ENCODE measurements at places on chromosomes 6 and 20.

- DNase-seq = no peak
Observed at GRCh38 chr6:110823146-110823545, 7.9 kb upstream of the CDK19 start.

DNA sequence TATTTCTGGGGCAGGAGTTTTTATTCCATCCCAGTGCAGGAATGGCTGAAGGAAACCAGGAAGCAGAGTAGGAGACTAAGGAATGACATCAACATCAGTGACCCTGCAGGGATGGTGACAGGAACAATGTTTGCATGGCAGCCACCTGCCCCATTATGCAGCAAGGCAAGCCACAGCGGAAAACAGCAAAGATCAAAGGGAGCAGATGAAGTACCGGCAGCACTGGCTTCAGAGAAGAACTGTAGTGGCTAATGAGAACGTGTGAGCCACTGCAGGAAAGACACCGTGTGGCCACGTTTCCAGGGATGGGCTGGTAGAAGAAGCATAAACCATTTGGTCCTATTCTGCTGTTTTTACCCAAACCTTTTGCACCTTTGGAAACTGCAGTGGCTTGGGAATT, 52.9 kb upstream of the TAB2 start:
- no peak for DNase-seq

- DNase-seq = no peak
Observed at GRCh38 chr6:34859951-34860350, 27.9 kb downstream of the TAF11 start.

DNA sequence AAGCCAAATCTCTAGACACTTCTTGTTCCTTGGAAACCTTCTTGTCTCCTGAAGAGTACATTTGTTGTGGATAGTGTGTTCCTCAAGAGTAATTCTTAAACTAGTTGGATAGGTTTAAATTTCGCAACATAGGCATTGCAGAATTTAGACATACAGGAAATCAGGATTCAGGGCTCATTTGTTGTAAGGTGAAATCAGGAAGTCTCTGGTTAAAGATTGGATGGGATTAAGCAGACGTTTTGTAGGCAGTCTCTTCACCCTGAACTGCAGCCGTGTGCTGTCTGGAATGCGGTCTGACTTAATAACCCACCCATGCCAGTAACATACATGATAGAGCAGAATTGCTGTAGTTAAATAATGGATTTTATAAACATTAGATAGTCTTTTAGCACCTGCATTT, 21.7 kb downstream of the HIVEP1 start:
- DNase-seq = peak; percentile 49

- DNase-seq = peak; percentile 88
Observed at GRCh38 chr6:116060572-116061283, at the start of gene FRK. Gene FRK (minus strand): TSS chr6:116060891. CDS start chr6:116060311, 580 bp downstream.

GRCh38 chr6:156309017-156309416, 468.2 kb upstream of the ARID1B start:
- no peak for DNase-seq

DNA sequence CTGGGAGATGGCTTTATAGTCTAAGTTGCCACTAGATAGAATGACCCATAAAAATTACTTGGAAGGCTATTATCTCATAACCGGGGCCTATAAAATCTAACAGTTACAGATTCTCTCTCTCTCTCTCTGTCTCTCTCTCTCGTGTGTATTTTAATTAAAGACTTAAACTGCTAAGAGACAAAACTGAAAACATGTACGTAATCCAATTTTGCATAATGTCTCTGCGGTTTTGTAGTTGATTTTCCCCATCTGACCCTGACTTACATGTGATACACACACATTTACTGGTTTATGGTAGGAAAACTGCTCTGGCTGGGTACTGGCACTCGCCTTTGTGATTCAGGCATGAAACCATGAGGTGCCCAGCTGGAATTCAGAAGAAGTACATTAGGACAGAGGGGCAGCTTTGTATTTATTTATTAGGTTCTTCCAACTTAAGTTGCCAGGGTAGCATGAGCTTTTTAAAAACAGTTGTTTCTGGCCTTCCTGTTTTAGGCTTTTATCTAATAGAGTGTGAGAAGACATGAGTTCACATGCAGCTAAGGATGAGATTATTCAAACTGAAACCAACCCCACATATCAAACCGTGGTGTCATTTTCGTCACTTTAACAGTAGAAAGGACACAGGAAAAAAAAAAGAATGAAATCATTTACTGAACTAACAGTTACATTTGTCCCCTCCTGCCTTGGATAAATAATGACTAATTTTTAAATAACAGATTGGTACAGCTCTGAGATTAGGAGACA, 182.5 kb downstream of the GMPR start:
- no peak for DNase-seq

- DNase-seq = no peak
Observed at GRCh38 chr6:75620381-75621304, 19.0 kb downstream of the SENP6 start.

DNA sequence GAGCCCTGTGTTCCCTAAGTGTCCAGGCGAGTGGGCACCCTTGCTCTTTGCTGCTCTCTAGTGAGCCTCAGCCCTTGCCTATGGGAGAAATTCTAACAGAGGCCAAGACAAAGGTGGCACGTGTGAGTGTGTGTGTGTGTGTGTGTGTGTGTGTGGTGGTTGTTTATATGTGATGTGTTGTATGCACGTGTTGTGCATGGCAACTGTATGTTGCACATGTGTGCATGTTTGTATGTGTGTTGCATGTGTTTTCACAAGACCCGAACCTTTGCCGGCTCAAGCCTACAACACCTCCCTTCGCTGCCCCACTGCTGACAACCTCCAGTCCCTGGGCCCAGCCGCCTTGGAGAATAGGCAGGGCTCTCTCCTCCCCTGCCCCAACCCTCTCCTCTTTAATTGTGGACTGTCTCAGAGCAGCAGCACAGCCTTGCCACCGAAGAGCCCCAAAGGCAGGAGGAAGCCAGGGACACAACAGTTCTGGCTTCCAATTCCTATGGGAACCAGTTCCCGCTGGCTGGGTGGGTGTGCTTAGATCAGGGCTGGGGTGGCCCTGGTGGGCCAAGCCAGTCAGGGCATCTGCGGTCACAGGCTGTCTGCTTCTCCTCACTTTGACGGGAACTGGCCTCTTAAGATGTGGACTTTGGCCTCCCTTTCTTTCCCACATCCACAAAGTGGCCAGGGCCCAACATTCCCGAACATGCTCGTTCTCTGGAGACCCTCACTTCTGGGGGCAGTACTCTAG, 2.7 kb downstream of the KCNK16 start:
- DNase-seq = no peak

GRCh38 chr6:140321891-140322290, 947.4 kb upstream of the CITED2 start:
- DNase-seq = no peak

DNA sequence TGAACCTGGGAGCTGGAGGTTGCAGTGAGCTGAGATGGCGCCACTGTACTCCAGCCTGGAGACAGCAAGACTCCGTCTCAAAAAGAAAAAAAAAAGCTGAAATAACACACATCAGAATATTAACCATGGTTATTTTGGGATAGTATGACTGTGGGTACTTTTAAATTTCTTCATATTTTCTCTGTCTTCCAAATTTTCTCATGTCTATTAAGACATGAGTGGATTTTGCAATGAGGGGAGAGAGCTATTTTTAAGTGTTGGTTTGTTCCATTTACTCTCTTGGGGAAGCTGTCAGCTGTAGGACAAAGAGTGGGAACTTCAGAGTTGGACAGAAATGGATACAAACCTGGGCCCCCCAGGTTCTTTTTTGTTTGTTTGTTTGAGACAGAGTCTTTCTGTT, 10.3 kb downstream of the ADISSP start:
- no peak for DNase-seq

- DNase-seq = no peak
Observed at GRCh38 chr6:95574811-95575210, 2.5 kb upstream of the MANEA start.

DNA sequence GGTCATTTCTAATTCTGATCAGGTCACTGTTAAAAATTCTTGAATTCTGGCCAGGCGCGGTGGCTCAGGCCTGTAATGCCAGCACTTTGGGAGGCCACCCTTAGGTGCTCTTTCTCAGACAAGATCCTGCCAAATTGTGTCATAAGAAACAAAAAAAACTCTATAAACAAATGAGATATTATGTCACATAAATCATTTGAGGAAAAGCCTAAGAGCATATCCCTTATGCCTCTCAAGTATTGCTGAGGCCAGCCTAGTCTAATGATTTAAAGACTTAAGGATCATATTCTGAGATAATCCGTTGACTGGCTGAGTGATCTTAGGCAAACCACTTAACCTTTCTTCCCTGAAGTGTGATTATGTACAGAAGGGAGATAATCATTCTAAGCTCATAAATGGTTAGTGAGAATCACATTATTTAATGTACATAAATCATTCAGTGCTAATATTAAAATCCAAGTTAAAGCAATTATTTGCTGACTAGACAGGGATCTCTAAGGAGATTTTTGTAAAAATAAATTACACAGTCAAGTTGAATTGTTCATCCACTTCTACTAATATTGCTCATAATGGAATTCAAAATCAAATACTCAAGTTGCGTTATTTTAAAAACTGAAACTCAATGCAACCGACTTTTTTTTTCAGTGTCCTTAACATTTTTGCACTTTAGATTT, 365.4 kb downstream of the PHF3 start:
- DNase-seq = no peak

- no peak for DNase-seq
Observed at GRCh38 chr6:102118034-102118433, 724.5 kb downstream of the GRIK2 start.

DNA sequence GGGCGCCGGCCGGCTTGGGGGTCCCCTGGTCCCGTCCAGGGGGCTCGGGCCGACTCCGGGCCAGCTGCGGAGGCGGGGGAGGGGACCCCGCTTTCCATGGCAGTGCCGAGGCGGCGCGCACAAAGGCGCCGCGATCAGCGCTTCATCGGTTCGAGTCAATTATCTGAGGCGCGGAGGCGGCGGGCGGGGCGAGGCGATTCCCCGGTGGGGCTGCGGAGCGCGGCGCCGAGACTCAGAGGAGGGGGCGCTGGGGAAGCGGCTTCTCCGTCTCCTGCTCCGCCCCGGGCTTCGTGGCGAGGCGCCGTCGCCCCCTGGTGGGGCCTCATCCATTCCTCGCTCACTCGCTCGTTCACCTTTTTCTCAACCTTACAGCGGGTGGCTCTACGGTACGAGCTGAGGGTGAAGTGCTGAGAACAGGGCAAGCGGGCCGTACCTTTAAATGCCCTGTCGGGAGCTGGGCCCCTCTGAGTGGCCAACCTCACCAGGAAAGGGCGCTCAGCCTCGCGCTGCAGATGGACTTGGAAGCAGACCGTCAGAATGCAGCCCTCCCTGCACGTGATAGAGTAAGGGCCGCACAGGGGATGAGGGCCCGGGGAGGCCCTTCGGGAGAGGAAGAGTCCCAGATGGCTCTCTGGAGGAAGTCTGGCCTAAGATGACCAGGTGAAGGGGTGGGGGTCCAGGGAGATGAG, 39.9 kb downstream of the SLC52A3 start:
- peak; percentile 23 for DNase-seq

DNA sequence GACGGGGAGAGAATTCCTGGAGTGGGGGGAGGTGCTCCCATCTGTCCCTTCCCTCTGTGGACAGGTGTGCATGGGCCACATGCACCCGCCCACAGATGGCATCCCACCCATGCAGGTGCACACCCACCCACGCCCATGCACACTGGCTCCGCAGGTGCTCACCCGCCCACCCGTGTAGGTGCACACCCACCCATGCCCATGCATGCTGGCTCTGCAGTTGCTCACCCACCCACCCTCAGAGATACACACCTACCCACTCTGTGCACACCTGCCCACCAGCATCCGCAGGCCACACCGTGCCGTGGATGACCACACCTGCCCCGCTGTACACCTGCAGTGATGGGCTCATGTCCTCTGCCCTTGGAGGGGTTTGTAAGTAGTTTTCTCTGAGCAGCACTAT, 132.0 kb downstream of the PHACTR3 start:
- no peak for DNase-seq

DNA sequence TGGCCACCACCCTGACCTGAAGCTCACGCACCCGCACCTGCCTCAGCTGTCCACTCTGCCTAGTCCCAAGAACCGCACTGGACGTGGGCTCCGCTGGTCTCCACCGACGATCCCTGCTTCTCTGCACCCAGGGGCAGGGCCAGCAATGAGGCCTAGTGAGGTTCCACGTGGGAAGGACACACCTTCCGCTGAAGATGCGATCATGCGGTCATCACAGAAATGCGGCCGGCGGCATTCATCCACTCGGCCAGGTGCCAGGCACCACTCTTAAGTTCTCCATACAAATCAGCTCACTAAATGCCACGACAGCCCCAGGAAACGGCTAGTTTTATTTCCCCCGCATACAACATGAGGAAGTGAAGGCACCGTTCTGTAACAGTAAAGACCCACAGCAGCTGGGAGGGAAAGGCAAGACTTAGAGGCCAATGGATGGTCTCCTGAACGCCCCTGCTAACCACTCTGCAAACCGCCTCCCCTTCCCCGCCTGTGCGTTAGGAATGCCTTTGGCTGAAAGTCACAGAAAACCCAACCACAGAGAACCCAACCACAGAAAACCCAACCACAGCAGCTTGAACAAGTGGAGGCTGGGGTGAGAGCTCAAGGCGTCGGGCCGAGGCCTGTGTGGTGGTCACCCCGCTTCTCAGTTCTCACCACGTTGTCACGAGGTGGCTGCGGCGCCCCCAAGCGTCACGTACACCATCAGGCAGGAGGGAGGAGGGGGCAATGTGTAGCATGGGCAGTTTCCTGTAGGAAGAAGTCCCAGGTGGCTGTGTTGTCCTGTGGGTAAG, 204.4 kb downstream of the TAF4 start:
- no peak for DNase-seq
